ENCODE measurements at places on chromosomes 4 and X.

- no peak for DNase-seq
Measured at GRCh38 chr4:42638993-42639392, 17.9 kb downstream of the ATP8A1 start.

DNA sequence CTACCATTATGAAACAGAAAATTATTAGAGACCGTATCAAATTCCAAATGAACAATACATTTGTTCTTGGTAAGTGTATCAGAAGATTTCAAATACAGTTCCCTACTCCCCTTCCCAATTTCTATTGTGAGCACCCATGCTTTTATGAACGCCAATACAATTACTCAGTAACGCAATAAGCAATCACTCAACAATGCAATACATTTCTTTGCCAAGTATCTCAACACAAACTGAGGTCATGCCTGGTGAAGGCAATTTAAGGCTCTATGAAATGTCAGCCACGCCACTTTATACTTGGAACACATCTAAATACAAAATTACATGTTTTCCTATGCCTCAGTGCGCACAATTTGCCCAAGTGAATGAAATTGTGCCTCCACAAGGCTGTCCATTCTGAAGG lies 712 bp downstream of the PNPLA4 start:
- no peak for DNase-seq

GRCh38 chrX:40147971-40148370 lies 50.2 kb upstream of the BCOR start:
- no peak for DNase-seq

GRCh38 chr4:105650190-105650589 lies 58.3 kb downstream of the INTS12 start:
- DNase-seq, result no peak

DNA sequence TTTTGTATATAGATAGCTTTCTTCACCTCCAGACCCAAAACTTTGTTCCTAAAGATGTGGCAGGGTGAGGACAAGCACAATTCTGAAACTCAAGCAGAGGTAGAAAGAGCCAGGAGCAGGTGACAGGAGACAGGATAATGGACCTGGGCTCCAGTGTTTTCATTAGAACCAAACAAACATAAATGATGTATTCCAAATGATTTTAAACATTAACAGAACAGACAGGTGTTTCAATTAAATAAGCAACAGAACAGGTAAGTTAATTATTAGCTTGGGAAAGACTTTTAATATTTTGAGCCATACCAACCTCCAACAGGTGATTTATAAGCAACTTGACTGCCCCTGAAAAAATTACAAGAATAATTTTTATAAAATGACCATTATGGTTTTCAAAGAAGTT lies 459.4 kb upstream of the LCORL start:
- no peak for DNase-seq

DNA sequence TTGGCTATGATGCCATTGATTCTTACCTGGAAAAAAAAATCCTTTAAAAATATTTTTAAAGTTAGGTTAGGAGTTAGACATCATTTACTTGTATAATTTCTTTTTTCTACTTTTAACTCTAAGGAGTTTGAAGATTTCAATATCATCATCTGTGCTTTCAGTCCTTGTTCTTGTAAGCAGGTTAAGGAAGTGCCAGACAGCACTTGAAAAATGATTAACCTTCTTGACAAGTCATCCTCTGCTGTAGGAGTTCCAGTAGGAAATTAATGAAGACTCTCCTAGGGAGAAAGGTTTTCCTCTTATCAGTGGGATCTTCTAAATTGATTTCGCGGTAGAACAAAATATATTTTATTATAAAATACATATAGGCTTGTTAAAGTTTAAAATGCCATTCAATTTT lies 29.1 kb upstream of the ANAPC4 start:
- DNase-seq, result no peak

DNA sequence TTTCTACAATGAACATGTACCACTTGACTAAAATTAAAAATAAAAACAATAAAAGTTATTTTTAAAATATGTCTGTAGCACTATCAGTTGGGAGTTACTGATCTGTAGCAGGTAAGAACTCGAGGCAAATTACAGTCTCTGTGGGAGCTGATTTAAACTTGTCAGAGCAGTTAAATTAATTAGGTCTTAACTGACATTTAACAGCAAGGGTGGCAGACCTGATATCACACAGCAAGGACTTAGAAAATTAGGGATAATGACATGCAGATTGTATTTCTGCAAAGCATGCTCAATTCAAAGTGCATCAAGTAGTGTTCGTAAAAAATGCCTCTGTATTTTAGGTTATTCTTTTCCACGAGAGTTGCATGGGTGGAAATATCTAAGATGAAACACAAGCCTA lies 208.9 kb downstream of the SPATA18 start:
- no peak for DNase-seq

GRCh38 chrX:72705111-72705510 lies 9.0 kb downstream of the PHKA1 start:
- no peak for DNase-seq

DNA sequence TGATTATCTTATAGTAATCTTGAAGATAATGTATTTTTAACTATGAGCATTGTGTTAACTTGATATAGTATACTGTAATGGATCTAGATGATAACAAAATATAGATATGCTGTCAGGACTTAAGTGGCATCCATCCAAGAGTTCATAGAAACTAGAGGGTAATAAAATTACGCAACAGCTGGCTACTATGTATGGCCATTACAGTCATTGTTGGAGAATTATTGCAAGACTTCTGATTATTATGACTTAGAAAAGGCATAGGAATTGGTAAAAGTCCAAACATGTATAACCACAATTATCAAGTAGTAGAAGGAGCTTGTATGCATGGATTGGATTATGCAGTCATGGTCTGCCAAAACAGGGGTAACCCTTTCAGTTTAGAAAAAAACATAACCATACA lies 9.5 kb downstream of the OGT start:
- DNase-seq, result no peak

- DNase-seq, result no peak
Measured at GRCh38 chrX:38326086-38326485, 1.2 kb downstream of the RPGR start.

DNA sequence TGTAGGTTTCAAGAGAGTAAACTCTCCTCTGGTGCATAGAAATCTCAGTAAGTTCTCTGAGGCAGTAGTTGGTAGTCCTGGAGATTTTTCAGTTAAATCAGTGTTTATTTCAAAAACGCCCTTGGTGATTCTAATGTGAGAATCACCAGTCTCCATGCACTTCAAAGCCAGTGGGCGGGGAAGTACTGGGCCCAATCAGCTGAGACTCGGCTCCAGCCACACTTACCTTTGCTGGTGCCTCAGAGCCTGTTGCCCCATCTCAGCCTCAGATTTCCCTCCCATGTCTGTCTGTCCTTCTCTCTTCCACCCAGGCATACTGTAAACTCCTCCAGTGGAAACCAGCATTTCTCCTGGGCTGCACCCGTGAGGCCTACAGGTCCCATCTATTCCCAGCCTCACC lies 7.4 kb upstream of the MGST2 start:
- no peak for DNase-seq

- DNase-seq, result no peak
Measured at GRCh38 chrX:141936080-141936479, 32.4 kb downstream of the MAGEC1 start.

GRCh38 chr4:3069661-3070199 lies 4.6 kb downstream of the HTT-AS start:
- no peak for DNase-seq

All from nucleus accumbens (tissue), 56 donors.